ENCODE measurements at places on chromosomes 11 and 22.
A peak's percentile ranks its signal among the peaks of the same experiment; 100 is the strongest.

GRCh38 chr11:95086836-95087570 is 2.6 kb upstream of the ENDOD1 start:
- no peak for DNase-seq

- DNase-seq = no peak
These were observed 44.0 kb upstream of the C11orf87 start for GRCh38 chr11:109378034-109378433.

- DNase-seq = no peak
These were observed 1379.0 kb downstream of the LRRC4C start for GRCh38 chr11:40080434-40080833.

- no peak for DNase-seq
These were observed 90.7 kb downstream of the CSNK2A3 start for GRCh38 chr11:11262171-11262920.

DNA sequence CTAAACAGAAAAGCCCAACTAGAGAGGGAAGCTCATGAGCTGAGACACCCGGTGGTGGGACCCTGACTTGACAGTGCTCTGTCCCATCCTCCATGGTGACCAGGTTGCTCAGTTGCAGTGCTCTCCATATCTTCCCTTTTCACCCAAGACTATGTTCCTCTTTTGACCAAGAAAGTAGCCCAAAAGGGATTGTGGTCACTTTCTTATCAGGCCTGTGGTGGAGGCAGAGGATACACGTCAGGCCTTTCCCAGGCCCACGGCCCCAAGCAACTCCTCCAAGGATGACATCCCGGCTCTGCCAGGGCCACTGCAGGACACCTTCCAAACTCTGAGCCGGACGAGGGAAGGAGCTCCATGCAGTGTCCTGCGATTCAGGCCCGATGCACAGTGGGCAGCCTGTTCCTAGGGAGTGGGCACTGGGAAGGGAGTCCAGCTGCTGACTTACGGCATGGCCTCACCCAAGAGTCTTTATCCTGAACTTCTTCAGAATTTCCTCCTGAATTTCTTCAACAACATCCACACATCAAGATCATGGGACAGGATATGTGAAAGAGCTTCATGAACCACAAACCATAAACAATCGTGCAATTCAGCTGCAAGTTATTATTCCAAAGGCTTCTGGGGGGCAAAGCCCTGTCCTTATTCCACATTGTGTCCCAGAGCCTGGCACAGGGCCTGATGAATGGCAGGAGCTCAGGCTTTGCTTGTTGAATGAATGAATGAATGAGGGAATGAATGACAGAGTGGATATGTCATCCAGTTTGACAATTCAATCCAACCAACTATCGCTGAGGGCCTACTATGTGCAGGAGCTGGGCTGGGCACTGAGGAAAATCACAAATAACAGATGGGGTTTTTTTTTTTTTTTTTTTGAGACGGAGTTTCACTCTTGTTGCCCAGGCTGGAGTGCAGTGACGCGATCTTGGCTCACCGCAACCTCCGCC is 36.0 kb upstream of the MYH9 start:
- DNase-seq = no peak

GRCh38 chr22:46337870-46338269 is 2.4 kb downstream of the TRMU start:
- no peak for DNase-seq

GRCh38 chr11:68954836-68955606 is 25.8 kb downstream of the MRGPRD start:
- DNase-seq = no peak

DNA sequence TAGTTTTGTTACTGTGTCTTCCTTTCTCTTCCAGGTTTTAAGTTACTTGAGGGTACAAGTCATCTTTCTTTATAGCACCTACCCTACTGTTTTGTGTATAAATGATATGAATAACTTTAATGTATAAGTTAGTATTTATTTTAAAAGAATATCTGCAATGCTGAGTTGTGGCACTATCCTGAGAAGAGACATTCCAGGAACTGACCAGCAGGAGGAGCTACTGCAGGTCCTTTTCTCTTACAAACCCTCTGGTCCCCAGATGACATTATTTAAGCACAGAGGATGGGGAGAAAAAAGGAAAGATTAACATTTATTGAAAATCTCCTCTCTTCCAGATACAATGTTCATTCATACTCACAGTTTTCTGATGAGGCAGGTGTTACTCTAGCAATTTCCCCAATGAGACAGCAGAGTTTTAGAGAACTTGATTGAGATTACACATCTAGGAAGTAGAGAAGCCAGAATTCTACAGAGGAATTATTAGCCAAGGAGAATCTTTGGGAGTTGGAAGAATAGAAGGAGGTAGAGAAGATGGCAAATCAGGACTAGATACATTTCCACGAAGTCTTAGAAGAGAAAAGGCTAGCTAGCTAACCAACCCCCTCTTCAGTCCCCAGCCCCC is 541.2 kb upstream of the API5 start:
- DNase-seq = no peak

DNA sequence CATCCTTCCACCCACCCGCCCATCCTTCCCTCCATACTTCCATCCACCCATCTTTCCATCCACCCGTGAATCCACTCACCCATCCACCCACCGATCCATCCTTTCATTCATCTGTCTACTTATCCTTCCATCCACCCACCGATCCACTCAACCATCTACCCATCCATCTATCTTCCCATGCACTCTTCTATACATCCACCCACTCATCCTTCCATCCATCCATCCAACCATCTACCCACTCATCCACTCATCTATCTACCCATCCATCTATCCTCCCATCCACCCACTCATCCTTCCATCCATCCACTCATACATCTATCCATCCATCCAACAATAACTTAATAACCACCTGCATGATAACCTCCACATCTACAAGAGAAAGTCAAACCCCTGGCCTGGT is 47.3 kb downstream of the WNT7B start:
- no peak for DNase-seq

DNA sequence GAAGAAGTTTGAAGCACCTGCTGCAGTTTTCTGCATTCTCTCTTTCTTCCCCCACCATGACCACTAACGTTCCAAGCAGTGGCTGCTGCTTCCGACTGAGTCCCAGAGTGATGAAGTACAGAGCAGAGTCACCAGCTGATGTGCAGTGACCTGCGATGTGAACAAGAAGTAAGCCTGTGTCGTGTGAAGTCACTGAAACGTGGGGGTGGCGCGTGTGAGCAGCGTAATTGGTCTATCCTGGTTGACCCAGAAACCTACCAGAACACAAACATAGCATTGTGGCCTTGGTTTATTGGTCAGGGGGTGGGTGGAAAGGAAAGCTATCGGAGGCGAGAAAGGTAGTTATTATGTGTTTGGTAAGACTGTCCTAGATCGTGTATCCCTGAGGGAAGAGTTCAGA is 3.5 kb downstream of the KRTAP5-7 start:
- DNase-seq = peak; percentile 28

GRCh38 chr11:44916331-44916730 is 34.4 kb downstream of the TP53I11 start:
- DNase-seq = no peak

DNA sequence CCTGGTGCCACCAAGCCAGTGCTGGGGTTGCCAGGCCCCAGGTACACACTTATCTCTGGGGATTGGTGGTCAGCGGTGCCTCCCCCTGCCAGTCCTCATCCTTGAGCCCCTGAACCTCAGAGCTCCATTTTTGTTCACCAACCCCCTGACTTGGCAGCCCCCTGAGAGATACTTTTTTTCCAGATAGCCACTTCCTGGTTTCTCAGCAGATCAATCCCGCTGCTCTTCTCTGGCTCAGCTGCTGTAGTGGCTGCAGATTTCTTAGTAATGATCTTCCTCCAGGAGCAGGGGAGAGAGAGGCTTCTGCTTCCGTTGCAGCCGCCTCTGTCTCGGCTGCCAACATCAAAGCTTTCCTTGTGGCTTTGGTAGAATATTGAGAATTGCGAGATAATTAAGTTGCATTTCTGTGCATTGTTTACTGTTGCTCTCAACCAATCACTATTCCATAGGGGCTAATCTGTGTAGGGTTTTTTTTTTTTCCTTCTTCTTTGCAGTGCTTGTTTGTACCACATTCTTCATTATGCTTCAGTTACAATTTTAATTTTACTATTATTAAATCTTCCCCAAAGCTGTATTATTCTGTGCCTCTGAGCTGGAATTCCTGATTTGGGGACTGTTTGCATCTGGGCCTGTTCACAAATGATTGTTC is 92.1 kb downstream of the PKNOX2 start:
- DNase-seq = no peak

DNA sequence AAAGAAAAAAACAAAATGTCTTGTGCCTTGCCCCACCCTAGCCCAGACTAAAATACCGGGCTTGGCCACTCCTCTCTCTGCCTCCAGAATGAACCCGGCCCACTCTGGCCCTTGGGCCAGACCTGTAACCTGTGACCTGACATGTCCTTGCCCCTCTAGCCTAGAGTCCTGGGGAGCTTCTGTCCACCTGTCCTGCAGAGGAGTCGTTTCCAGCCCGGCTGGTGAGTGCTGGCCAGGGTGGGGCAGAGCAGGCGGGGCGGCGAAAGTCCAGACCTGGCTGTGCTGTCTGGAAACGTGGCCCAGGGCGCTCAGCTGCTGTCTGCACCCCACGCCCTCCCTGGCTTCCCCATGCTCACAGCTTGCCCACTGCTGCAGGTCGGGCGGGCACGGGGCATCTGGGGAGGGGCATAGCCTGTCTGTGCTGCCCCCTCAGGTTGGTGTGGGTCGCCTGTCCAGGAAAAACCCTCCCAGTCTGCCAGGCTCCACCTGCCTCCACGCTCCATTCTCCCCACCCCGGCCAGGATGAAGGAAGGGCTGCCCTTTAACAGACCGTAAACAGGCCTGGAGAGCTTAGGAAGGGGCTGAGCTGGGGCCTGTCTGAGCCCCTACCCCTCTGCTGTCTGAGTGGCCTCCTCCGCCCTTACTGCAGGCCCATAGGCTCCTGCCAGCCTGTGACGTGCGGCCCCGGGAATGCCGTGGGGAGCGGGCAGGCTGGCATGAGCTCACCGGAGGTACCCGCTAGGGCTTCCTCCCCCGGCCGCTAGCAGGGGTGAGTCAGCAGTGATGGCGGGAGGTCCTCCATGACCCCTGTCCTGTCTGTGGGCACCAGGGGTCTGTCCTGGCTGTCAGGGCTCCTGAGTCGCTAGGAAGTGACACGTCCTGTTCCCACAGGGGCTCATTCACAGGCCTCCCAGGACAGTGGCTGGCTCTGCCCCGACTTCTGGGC is 1.9 kb downstream of the CD151 start:
- DNase-seq = peak; percentile 64

DNA sequence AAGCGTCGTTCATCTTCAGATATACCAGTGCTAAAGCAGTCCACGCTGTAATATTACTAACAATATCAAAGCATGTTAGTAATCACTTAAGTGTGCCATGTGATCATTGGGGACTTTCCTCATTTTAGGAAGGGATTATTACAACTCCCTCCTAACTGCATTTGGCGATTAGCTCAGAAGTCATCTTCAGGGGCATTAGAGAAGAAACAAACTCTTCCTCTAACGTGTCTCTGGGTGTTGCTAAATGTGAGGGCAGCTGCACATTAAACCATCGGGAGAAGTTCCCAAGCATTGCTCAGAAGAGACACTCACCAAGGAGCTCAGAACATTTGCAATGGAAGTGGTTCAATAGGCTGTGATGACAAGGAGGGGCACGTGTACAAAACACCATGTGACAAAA is 17.2 kb downstream of the TESMIN start:
- no peak for DNase-seq

All from activated CD8-positive, alpha-beta memory T cell treated with anti-CD3 and anti-CD28 coated beads for 24 hours (primary cell).